Lung (tissue), 17 donors: ENCODE measurements at places on chromosomes 1 and 21. TPM values are rescaled to one million over a fixed set of nuclear protein-coding genes. Genes with fewer than 3 reads are reported as not detected.

GRCh38 chr21:16072737-16073136, 343.0 kb downstream of the USP25 start:
- peak; percentile 70 for DNase-seq

DNA sequence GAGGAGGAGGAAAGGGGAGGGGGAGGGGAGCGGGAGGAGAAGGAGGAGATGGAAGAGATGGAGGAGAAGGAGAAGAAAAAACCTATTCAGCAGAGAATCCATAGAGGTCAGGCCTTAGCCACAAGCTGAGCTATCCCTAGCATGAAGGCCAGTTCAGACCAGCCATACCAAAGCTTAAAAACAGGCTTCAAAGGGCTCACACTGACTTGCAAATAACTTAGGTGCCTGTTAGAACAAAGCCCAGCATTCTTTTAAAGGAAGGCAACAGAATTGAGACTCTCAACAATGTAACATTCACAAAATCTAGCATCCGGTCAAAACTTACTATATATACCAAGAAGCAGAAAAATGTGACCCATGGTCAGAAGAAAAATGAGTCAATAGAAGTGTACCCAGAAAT, 43.6 kb upstream of the IFFO2 start:
- no peak for DNase-seq

CASQ1 gene
- total RNA-seq: 0.37 TPM

GRCh38 chr21:36079010-36079649, 9.3 kb downstream of the CBR1 start:
- no peak for DNase-seq

DNA sequence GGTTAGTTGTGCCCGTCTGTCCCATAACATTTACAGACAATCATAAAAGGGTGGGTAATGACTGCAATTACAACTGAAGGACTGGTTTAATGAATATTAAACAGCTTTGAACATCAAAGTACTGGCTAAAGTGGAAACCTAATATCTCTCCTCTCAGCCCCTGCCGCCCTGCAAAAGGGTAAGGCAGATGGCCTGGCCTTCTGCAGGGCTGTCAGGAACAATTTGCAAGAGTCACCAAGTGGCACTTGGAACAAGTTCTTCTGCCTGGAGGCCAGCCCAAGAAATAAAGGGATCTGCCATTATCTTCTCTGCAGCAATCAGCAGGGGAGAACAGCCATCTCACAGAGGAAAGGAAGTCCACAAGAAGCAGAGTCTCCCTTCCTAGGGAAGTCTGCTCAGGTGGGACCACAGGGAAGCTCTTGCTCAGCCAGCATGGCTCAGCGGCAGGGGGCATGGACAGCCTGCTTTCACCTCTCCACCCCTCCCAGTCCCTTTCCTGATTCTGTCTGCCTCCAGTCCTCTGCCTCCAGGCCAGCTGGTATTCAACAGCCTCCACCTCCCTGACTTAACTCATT, 96.1 kb downstream of the TRABD2B start:
- no peak for DNase-seq

DNA sequence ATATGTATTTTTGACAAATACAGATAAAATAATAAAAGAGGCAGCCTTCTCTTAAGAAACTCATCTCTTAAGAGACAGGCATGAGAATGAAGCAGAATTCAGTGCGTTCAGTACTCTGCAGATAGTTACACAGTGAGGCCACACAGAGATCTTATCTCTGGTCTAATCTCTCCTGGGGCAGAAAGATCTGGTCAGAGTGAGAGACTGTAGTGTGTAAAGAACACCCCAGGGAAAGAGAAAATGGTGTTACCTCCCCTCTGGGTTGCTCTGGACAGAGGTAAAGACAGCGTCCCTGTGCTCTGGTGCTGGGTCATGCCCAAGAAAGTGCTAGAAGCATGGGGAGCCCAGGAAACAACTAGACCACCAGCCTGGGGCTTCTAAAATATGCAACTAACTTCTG, 216.3 kb downstream of the SIPA1L2 start:
- no peak for DNase-seq

- no peak for DNase-seq
Observed at GRCh38 chr21:34858559-34858958, 189.8 kb downstream of the CLIC6 start.

DNA sequence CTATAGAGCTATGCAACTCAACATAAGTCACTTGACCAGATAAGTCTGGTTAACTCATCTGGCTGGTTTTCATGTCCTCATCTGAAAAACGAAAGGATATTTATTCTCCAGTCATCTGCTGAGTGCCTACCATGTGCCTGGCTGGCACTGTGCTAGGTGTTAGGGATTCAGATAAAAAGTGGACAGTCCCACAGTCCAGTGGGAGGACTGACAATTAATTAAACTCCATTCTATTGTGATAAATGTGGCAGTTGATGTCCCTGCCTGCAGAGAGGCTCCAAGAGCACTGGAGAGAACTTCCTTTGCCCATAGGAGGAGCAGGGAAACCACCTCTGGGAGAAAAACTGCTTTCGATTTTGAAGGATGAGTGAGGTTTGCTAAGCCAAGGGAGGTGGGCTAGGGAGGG, 5.4 kb downstream of the NUAK2 start:
- DNase-seq: no peak

GRCh38 chr1:204142032-204142974, 9.5 kb downstream of the ETNK2 start:
- no peak for DNase-seq

SLAMF1 gene
- total RNA-seq: 0.95 TPM

TDRD5 gene
- total RNA-seq: 0.37 TPM

DNA sequence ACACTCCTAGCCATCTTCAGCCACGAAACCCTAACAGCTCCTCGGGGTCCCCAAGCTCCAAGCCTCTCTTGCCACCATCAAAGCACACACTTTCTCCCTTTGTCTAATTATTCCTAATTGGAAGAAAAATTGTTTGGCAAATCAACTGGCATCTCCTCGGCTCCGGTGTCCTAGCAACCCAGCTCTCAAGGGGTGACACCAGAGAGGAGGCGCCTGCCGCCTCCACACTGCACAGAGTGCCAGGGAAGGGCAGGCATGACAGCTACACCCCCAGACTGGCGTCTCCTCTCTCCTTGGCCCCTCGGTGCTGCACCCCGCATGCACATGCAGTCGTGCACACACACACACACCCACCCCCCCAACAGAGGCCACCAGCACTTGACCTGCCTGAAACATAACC, 18.2 kb upstream of the GJB5 start:
- DNase-seq: no peak

CFAP74 gene
- 20.8 TPM for total RNA-seq

GRCh38 chr1:211493876-211494653, 2.1 kb upstream of the RD3 start:
- DNase-seq: no peak

GRCh38 chr1:39692152-39693074, 1.2 kb upstream of the HPCAL4 start:
- peak; percentile 52 for DNase-seq

DNA sequence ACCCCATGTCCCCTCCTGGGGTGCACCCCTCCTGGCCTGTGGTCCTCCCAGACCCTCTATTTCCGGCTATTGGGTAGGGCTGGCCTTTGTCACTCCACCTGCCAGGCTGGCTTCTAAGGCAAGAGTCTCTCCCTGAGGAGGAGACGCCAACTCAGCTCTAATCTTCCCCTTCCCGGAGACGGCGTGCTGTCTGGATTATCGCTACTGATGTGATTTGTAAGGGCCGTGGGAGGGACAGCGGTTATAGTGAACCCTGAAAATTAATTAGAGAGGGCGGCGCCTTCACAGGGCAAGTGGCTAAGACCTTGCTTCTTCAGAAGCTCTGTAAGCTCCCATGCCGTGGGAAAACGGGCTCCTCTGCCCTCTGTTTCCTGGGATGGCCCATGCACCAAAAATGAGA, 207.0 kb upstream of the VAMP3 start:
- DNase-seq: no peak

- DNase-seq: no peak
Observed at GRCh38 chr1:1024149-1024770, 4.3 kb downstream of the AGRN start.

IKBKE gene
- total RNA-seq: 15.8 TPM

RGS13 gene
- total RNA-seq: 1.3 TPM

DCDC2B gene
- total RNA-seq: 7.2 TPM

BCL2L15 gene
- 3.3 TPM for total RNA-seq

DNA sequence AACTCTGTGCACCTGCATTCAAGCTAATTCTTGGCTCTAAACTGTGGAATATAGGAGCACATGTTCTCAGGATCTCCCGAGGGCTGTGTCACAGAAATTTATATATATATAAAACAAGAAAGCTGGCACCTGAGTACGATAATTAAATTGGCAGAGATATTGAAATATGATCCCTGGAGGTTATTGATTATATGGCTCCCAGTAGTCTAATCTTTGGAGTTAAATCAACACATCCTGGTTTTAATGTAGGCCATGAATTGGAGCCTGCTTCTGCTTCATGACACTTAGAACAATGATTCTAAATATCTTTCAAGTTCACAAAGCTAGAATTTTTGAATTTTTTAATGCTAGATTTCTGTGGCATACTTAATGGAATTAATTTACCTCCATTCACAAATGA, 84.3 kb downstream of the CTH start:
- DNase-seq: no peak

- DNase-seq: no peak
Observed at GRCh38 chr1:20311289-20311688, 20.6 kb downstream of the VWA5B1 start.

TYW3 gene
- total RNA-seq: 17.9 TPM

LRRIQ3 gene
- total RNA-seq: 1.4 TPM

- peak; percentile 80 for DNase-seq
Observed at GRCh38 chr1:8706995-8707396, 110.4 kb downstream of the RERE start.

- DNase-seq: peak; percentile 81
Observed at GRCh38 chr1:2230781-2231531, 2.8 kb downstream of the SKI start.

- DNase-seq: no peak
Observed at GRCh38 chr1:205950280-205950679, 7.0 kb upstream of the SLC26A9 start.

GRCh38 chr1:71908303-71908702, 374.0 kb downstream of the NEGR1 start:
- DNase-seq: peak; percentile 11

- DNase-seq: peak; percentile 29
Observed at GRCh38 chr1:147496571-147497210, 44.6 kb upstream of the BCL9 start.

DNA sequence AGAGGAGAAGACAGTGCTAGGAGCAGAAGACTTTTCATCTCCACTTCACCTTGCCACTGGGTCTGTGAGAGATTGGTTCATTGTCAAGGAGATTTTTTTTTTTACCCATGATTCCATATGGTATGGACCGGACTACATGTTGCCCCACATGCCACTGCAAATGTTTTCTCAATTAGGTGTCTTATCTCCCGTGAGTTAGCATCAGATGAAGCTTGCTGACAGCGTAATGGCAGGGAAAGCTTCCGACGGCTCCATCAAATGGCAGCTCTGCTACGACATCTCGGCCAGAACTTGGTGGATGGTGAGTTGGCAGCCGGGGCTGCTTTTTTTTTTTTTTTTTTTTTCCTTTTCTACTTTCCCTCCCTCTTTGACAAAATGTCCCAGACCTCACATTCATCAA, 217.2 kb upstream of the NFIA start:
- DNase-seq: no peak

TRIM58 gene
- 9.4 TPM for total RNA-seq

DNA sequence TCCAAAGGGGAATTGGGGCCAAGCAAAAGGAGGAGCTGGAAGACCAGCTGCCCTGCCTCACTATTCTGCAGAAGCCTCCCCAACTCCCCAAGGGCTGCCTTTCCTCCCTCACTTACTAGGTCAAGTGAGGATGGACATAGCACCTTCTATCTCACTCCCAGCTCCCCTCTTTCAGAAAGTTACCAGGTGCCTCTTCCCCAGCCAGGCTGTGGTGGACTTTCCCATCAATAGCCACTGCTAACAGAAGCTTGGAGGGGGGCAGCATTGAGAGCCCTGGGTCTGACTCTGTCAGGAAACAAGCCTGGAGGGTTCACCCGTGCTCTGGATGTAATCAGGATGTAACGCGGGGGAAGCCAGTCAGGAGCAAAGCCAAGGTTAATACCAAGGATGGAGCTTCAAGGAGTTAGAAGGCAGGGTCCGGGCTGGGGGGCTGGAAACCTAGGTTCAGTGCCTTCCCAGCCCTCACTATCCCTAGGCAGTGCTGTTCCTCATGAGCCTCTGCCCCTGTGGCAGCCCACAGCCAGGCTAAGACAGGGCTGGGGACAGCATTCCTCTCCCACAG, 127.8 kb upstream of the NGF start:
- DNase-seq: no peak

CLIC6 gene
- total RNA-seq: 63.9 TPM

- peak; percentile 57 for DNase-seq
Observed at GRCh38 chr1:44436401-44437106, 31.5 kb downstream of the RNF220 start.

- DNase-seq: peak; percentile 29
Observed at GRCh38 chr1:226001963-226002666, 3.0 kb upstream of the SDE2 start.

DNA sequence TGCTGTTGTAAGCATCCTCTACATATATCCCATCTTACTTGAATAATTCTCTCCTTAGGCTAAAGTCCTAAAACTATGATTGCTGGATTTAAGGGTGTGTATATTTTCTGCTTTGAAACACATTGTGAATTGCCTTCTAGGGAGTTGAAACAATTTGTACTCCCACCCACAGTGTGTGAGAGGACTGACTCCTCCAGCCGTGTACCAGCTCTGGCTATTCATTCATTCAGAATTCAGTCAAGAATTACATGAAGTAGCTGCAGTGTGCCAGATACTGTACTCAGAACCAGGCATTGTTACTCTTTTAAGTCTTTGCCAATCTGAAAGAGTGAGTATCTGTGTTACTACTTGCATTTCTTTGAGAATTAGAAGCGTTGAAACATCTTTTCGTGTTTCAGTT, 135.0 kb downstream of the DHRS3 start:
- DNase-seq: no peak

DNA sequence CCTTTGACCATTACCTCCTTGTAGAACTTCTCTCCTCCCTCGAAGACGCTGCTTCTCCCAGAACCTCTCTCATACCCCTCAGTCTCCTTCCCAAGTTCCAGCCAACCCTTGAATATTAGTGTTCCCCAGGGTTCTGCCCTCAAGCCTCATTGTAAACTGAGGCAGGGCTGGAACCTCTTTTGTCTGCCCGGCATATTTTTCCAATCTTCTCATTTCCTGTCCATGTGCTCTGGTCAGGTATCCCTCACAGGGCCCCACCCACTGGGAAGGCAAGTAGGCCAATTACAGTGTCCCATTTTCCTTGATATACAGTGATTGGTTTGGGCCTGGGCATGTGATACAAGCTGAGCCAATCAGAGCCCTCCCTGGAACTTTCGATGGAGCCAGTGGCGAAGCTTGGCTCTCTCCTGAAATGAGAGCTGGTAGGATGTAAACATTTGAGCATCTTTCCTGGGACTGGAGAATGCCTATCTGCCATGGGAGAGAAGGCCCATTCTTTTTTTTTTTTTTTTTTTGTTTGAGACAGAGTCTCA, 57.1 kb upstream of the ID3 start:
- DNase-seq: no peak
